Pons (tissue), 1 donor: ENCODE measurements at places on chromosomes 3 and 15.

DNA sequence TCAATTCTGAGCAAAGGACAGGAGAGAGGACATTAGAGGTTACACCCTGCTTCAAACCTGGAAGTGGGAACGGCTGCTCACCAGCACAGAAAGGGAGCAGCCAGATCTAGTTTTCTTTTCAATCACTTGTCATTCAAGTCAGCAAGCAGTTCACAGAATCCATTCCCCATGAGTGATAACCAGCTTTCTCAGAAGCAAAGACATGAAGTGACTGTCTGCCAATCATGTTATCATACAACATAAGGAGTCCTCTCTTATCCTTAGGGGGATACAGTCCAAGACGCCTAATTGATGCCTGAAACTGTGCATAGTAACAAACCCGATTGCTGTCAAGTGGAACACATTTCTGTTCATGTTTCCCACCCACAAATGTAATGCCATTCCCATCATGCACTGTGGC lies 54.7 kb downstream of the FAM98B start:
- no peak for DNase-seq

GRCh38 chr15:101437618-101438481 lies 51.7 kb downstream of the PCSK6 start:
- DNase-seq, result no peak

DNA sequence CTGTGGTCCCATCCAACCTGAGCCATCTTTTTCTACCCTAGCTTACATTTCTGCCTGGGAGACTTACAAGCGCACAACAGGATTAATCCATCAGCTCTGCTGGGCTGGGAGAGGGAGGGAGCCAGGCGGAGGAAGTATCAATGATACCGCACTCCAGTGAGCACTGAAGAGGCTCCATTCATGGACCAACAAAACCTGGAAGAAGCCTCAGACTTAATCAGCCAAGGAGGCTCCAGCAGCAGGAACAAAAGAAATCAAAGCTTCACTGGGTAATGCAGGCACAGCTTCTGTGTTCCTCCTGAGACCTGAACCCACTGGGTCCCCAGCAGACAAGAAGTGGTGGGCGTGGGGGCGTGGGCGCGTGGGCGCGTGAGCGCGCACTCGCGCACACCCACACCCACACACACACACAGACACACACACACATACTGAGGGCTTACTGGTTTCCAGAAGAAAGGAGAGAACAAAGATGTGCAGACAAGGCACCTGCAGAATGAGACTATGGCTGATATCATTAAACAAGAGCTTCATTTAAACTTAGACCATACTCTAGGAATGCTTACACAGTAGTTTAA lies 87.0 kb upstream of the BOC start:
- no peak for DNase-seq

DNA sequence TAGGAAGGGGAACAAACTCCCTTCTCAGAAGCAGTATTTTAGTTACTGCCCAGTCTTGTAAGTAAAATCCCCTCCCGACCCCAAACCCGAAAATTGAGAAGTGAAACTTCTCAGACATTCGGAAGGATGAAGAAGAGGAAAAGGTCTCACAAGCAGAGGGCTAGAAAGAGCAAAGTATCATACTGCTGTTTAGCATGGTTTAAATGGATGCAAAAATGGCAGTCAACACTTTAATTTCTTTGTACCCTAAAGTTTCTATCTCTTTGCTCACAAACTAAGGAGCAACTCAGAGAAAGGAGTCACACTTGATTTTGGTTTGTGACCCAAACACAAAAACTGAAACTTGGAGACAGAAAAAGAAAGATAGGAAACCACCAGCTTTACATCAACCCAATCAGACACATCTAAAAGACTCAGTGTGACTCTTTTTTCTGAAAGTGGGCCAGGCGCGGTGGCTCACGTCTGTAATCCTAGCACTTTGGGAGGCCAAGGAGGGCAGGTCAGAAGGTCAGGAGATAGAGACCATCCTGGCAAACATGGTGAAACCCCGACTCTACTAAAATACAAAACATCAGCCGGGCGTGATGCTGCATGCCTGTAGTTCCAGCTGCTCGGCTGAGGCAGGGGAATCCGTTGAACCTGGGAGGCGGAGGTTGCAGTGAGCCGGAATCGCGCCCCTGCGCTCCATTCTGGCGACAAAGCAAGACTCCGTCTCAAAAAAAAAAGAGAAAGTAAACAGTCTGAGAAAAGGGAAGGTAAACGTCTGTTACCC lies 63.2 kb upstream of the ATP11B start:
- DNase-seq, result no peak

GRCh38 chr15:89167267-89168176 lies 53.9 kb downstream of the RLBP1 start:
- peak; percentile 26 for DNase-seq

GRCh38 chr3:197835509-197835908 lies 44.5 kb downstream of the LRCH3 start:
- DNase-seq, result no peak

GRCh38 chr15:94127006-94127405 lies 104.4 kb upstream of the MCTP2 start:
- DNase-seq, result no peak

- DNase-seq, result no peak
Measured at GRCh38 chr3:105504440-105504951, 137.8 kb downstream of the ALCAM start.

GRCh38 chr3:123757281-123757940 lies 126.7 kb downstream of the MYLK start:
- DNase-seq, result peak; percentile 85

- DNase-seq, result peak; percentile 38
Measured at GRCh38 chr15:93997071-93997658, 234.2 kb upstream of the MCTP2 start.

- DNase-seq, result no peak
Measured at GRCh38 chr15:25238126-25238525, 200.7 kb downstream of the UBE3A start.

DNA sequence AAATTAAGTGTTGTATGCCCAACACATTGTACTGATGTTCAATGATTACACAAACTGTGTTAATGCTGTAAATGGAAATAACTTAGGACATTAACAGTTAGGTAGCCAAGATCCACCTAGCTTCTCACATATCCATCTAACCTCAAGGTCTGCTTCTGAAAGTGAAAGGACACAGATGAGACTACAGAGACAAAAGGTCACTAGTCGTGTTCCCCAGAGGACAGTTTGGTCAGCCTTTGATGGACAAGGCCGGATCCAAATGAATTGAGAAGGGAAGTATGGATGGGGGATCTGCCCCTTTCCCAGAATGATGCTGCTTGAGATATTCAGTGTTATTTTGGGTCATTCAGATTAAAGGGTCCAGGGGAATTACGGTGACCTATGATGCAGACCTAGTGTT lies 17.2 kb downstream of the ALDH1A2 start:
- no peak for DNase-seq

DNA sequence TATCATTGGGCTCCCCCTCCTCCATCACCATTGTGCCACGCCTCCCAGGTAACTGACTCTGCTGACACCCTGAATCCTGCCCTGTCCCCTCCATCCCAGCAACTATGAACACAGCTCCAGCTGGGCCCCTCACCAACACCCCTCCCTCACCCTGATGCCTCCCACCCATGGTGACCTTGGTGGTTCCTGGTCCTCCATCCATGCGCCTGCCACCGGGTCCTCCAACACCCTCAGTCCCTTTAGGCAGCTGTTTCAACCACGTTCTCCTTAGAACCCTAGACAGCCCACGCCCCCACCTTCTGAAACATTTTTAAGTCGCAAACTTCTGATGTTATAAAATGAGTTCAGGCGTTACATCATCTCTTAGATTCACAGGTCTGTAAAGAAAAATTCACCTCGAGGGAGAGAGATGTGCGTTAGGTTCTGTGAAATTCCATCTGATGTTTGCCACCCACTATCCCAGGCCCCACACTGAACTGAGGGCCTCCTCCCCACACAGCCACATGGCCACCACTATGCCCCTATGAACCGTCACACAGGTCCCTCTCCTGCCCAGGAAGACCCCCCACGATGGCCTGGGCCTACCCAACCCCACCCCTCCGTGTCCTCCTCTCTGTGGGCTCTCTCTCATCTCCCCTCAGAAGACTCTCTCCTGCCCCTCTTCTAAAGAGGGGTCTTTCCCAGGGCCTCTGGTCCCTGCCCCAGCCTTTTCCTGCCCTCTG lies 29.8 kb downstream of the PCSK6 start:
- no peak for DNase-seq

DNA sequence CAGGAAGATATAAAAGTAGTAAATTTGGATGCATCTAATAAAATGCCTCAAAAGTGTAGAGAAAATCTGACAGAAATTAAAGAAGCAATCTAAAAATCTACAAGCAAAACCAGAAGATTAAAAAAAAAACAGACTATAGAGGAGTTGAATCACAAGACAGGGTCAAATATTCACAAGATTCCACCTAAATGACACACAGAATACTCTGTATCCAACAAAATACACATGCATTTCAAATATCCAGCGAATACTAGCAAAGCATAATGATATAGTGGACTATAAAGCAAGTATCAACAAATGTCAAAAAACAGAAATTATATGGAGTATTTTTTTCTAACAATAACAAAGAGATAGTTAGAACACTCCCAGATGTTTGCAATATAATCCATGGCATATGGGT lies 20.5 kb upstream of the ACTC1 start:
- DNase-seq, result no peak

GRCh38 chr3:94887065-94887464 lies 824.2 kb downstream of the NSUN3 start:
- DNase-seq, result no peak

GRCh38 chr3:5298453-5298852 lies 110.9 kb downstream of the EDEM1 start:
- no peak for DNase-seq

GRCh38 chr3:195204360-195205163 lies 66.4 kb downstream of the XXYLT1 start:
- no peak for DNase-seq

- DNase-seq, result no peak
Measured at GRCh38 chr15:37220949-37221670, 120.8 kb upstream of the MEIS2 start.

- DNase-seq, result no peak
Measured at GRCh38 chr3:32596909-32597369, 26.3 kb upstream of the DYNC1LI1 start.

DNA sequence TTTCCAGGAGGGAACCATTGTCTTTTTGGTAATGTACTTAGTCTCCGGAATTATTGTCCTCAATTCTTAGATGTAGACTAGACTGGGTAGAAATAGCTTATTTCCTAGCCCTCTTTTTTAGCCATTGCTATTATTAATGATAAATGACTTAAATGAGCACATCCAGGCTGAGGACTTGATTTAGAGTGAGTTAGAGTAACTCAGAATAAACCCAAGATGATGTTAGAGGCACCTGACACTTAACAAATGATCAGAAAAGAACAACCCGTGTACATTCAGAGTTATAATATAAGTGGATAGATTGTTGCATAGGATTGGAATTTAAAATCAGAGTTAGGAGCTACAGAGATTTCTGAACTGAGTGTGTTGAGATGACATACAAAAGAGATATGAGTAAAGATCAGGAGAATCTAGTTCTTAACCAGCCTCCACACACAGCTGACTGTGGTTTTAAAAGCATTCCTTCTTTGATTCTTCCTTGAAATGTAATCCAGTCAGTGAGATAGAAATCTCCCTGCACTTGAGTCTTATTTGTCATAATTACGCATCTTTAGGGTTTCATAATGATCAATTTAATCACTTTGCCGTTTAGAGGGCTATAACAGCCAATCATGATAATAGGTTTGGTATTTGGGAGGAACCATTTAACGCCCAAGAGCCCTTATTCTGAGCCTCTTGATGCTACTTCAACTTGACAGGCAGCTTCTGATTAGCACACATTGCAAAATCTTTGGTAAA lies 366.5 kb downstream of the GAP43 start:
- DNase-seq, result no peak

GRCh38 chr3:119794401-119794800 lies 12.5 kb downstream of the NR1I2 start:
- no peak for DNase-seq

DNA sequence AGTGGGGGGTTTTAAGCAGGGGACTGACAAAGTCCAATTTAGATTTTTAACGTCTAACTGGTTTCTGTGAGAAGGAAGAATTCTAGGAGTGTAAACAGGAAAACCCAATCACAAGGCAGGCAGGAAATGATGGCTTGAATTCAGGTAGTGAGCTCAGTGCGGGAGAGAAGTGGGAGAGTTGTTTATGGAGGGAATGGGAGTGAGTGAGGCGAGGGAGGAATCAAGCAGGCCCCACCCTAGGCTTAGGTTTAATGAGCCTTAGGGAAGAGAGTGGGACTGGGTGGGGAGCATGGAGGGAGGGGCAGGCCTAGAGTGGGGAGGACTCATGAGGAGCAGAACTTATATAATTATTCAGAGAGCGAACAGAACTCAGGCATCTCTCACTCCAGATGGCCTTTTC lies 17.9 kb downstream of the VIPR1 start:
- DNase-seq, result no peak

GRCh38 chr3:174083706-174084105 lies 686.2 kb downstream of the NLGN1 start:
- peak; percentile 3 for DNase-seq

GRCh38 chr3:188901126-188901525 lies 270.6 kb upstream of the TPRG1 start:
- DNase-seq, result peak; percentile 13

DNA sequence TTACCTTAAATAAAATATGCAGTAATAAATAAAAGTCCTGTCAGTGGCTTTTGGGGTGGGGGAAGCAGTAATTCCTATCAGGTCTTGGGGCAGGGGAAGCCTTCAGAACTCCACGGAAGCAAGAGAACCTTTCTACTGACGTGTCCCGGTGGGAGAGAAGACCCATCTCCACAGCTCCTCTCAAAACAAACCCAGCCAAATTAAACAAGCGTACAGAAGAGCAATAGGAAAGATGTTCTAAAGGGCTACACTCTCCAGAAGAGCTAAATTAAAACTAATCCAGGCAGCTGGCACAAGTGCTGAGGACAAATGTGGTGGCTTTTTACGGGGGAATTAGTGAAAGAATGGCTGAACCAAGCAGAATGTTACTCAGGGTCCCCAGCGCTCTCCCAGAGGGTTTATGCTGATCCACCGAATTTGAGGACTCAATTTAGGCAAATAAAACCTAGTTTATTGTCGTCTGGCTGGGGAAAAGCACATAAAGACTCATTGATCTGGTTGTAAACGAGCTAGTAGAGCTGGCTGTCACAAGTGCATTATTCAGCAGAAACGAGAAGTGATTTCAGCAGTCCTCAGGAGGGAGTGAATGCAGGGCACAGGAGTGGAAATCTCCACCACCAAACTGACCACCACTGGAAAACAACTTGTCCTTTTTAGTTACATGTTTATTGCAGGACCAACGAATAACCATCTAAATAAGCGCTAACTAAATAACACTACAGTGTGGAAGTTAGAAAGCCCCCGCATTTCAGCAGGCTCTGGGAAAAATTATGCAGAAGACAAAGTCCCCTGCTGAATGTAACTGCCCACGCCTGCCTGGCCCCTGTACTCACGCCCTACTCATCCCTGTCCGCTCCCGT lies 13.5 kb downstream of the BFSP2 start:
- DNase-seq, result peak; percentile 92

DNA sequence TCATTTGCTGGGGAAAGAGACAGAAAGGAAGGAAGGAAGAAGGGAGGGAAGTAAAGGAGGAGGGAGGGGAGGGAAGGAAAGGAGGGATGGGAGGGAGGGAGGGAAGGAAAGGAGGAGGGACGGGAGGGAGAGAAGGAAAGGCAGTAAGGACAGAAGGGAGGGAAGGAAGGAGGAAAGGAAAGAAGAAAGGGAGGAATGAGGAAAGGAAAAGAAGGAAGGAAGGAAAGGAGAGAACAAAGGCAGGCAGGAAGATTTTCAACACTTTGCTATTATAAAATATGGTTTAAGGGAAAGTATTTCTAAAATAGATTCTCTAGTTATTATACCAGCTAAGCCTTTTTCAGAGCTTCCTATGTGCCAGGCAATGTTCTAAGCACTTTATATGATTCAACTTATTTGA lies 278.0 kb upstream of the LYSMD4 start:
- DNase-seq, result no peak
